ENCODE measurements at places on chromosomes 6 and 20.

- DNase-seq = no peak
Observed at GRCh38 chr6:26473429-26473757, 15.6 kb downstream of the BTN2A1 start.

DNA sequence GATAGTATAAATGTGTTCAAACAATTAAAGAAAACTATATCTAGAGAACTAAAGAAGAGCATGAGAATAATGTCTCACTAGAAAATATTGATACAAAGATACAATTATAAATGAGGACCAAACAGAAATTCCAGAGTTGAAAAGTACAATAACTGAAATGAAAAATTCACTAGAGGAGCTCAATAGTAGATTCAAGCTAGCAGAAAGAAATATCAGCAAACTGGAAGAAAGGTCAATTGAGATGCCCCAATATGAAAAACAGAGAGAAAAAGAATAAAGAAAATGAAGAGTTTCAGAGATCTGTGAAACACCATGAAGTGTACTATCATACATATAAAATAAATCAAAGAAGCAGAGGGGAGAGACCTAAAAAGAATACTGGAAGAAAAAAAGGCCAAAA lies 18.0 kb upstream of the BRPF3 start:
- DNase-seq = no peak

GRCh38 chr6:33298773-33299236 lies at the start of gene RGL2:
TSS of gene RGL2 (minus strand) at chr6:33298942. CDS start at chr6:33298610, 332 bp downstream.
- DNase-seq = peak; percentile 74

GRCh38 chr6:73418081-73418741 lies 23.6 kb downstream of the DDX43 start:
- no peak for DNase-seq

- no peak for DNase-seq
Observed at GRCh38 chr6:83273596-83273995, 80.4 kb downstream of the RWDD2A start.

GRCh38 chr6:137763886-137764285 lies 103.2 kb upstream of the TNFAIP3 start:
- no peak for DNase-seq

GRCh38 chr6:300494-301198 lies 8.4 kb downstream of the DUSP22 start:
- DNase-seq = no peak

DNA sequence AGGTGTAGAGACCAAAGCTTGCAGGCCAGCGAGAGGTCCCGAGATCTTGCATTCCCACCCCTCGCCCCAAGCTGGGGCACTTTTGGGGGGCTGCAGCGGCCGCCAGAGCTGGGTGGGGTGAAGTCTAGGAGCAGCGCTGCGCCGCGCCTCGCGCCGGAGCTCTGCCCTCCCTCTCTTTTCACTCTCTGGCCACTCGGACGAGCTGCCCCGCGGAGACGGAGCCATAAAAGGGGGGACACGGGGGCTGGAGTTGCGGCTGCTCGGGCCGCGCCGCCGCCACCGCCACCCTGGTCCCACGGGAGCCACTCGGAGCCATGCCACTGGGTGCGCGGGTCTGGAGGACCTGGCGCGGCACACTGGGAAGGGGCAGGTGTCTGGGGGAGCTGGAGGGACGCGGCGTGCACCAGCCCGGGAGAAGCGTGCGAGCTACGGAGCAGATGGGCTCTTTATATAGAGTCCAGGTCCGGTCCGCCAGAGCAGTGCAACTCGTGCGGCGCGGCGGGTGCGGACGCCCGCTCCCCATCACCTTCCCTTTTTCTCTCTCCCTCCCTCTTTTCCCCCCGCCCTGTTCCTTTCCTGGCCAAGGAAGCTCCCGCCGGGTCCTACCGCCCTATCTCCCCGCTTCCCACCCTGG lies 687 bp upstream of the HTR1B start:
- no peak for DNase-seq
